ENCODE measurements at places on chromosomes 5 and 9.
A peak's percentile ranks its signal among the peaks of the same experiment; 100 is the strongest.

- DNase-seq: no peak
Measured at GRCh38 chr5:32388432-32389129, 56.0 kb downstream of the ZFR start.

DNA sequence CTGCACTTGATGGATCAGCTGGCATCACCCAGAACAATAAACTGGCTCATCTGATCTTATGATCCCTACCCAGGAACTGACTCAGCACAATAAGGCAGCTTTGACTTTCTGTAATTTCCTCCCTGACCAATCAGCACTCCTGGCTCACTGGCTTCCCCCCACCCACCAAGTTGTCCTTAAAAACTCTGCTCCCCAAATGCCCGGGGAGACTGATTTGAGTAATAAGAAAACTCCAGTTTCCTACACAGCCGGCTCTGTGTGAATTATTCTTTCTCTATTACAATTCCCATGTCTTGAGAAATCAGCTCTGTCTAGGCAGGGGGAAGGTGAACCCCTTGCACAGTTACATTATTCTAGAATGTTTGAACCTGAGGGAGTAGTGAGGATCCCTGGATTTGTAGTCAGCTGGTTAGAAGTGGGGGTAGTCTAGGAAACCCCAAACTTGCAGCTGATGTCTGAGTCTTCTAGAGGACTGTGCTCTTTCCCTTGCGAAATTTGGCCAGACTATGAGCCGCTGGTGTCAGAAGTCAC lies 111.7 kb upstream of the NEK6 start:
- DNase-seq: no peak

GRCh38 chr5:32254881-32255539 lies 57.7 kb downstream of the MTMR12 start:
- no peak for DNase-seq

- DNase-seq: no peak
Measured at GRCh38 chr9:121360601-121361374, 9.3 kb downstream of the STOM start.

DNA sequence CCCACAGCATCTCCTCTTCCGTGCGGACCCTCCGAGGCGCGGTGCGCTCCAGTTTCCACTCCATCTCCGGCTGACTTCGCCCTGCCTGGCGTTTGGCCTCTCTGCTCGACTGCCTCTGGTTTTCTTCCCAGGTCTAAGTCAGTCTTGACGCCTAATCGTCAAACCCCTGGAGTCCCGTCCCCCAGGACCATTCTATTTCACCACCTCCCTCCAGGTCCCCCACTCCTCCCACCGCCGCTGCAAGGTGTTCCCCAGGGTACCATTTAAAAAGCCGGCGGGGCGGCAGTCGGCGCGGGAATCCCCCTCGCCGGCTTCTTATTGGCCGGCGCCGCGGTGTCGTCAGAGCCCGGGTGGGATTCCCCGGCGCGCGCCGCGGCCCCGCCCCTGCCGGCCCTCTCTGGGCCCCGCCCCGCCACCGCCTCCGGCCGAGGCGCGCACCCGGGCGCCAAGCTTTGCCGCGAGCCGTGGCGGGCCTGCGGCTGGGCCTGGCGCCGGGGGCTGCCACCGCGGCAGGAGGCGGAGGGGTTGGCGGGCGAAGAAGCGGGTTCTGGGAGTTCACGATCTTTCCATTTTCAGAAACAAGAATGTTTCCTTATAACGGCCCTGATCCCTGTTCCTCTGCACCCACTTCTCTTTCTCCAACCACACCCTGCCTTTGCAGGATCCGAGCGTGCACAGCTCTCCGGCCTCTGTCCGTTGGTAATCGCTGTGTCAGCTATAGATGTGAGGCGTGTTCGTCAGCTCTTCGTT lies at the start of gene CDC20B:
Gene CDC20B, minus strand, starts transcription at position 241 of the 750 bp plus-strand sequence. Its CDS starts 177 bp downstream, at position 64.
- DNase-seq: peak; percentile 77

DNA sequence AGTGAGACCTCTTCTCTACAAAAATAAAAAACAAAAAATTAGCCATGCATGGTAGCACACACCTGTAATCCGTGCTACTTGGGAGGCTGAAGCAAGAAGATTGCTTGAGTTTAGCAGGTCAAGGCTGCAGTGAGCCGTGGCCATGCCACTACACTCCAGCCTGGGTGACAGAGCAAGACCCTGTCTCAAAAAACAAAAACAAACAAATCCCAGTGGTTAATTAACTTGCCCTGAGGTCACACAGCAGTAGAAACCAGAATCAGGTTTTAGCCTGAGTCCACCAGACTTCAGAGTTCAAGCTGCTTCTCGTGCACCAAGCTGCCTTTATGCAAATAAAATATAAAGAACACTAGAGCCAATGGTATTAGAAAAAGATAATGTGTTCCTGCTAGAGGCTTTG lies 169.7 kb downstream of the GOLPH3 start:
- no peak for DNase-seq

GRCh38 chr9:37420271-37421215 lies 2.0 kb upstream of the GRHPR start:
- DNase-seq: no peak

Data from activated T-cell treated with anti-CD3 and anti-CD28 coated beads, Interleukin-2, amount 50 U/mL, for 1 hour (primary cell).